ENCODE measurements at places on chromosomes 5 and 9. TPM values are rescaled to one million over a fixed set of nuclear protein-coding genes. Genes with fewer than 3 reads are reported as not detected.
A peak's percentile ranks its signal among the peaks of the same experiment; 100 is the strongest.

GRCh38 chr9:34097865-34098264, 28.6 kb downstream of the DCAF12 start:
- DNase-seq, result no peak

- no peak for DNase-seq
Observed at GRCh38 chr5:141872496-141873356, 5.5 kb downstream of the PCDH1 start.

DNA sequence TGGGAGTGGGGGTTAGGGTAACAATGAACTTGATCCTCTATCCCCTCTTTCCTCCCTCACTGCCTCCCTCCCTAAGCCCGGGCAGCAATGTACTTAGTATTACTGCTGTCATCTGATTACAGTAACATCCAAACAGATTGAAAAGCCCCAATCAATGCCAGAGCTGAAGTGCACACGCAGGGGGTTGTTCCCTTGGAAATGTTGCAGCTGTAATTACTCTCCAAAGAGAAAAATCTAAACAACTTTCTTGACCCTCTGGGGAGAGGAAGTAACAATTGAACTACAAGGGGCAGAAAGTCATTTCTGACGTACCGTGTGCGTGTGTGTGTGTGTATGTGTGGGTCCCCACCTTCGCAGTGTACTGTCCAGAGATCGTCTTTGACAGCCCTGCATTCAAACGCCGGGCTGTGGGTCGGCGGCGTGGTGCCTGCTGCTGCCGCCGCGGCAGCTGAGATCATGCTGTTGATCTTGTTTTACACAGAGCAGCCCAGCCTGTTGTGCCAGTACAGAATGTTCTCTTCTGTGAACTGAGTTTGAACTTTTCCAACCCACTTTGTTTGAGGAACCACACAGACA, 66.0 kb upstream of the KLF9 start:
- peak; percentile 63 for DNase-seq

Gene ASPN
- polyA plus RNA-seq, result 6.1 TPM

Gene PCSK1
- polyA plus RNA-seq, result 0.64 TPM
